ENCODE measurements at places on chromosomes 12 and 14. TPM values are rescaled to one million over a fixed set of nuclear protein-coding genes. Genes with fewer than 3 reads are reported as not detected.
A peak's percentile ranks its signal among the peaks of the same experiment; 100 is the strongest.

DNA sequence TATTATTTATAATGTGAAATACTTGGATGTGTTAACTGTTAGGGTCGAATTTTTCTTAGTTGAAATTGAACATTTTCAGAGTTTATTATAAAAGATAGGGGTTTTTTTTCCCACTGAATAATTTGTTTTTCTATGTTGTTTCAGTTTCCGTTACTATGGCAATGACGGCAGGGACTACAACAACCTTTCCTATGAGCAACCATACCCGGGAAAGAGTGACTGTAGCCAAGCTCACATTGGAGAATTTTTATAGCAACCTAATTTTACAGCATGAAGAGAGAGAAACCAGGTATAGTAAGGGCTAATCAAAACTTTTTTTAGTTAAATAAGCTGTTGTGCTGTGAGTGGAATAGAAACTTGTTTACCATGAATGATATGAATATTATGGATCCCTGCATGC, 35.1 kb upstream of the BMAL2 start:
- no peak overlapping the region for H3K27ac ChIP-seq
- no peaks in the 10 kb centered on the region for H3K27me3 ChIP-seq
- H3K4me1 ChIP-seq, result no peaks in the 10 kb centered on the region
- no peak overlapping the region for H3K4me3 ChIP-seq
- peaks cover 42% of the 10 kb centered on the region for H3K36me3 ChIP-seq
- DNase-seq, result no peak

GRCh38 chr12:26878661-26879119, 45.7 kb upstream of the ITPR2 start:
- no peak overlapping the region for H3K27ac ChIP-seq
- no peak overlapping the region for H3K4me3 ChIP-seq
- H3K27me3 ChIP-seq, result no peaks in the 10 kb centered on the region
- DNase-seq, result no peak

DNA sequence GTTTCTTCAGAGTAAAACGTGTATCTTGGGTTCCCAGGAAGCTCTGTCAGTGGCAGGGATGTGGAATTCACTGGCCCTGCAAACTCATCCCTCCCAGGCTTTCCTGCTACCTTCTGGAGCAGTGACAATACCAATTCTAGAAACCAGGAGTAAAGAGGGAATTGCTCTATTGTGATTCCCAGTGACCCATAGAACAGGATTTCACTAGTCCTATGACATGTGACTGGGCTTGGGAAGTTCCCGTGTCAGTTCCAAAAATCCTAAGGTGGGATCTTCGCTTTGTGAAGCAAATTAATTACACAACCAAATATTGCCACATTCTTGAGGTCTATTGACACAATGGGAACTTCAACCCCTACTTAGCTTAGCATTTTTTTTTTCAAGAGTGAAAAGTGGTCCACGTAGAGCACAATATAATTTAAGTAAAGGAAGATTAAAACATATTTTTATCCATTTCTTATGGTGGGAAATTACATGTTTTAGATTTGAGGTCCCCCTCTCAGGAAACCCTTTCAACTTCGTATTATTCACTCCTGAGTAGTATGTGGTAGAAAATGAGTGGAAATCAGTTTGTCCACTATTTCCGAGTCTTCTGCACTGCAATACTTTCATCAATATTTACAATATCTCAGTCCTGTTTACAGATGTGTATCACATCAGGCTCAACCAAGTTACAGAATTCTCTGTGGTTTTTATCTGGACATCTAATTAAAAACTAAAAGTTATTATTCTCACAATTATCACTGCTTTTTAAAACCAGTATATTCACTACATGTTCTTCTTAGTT, 88.9 kb upstream of the SOX5 start:
- no peaks in the 10 kb centered on the region for H3K27me3 ChIP-seq
- no peaks in the 10 kb centered on the region for H3K36me3 ChIP-seq
- no peak overlapping the region for H3K27ac ChIP-seq
- no peaks in the 10 kb centered on the region for H3K4me1 ChIP-seq
- no peak overlapping the region for H3K4me3 ChIP-seq

- H3K36me3 ChIP-seq, result no peaks in the 10 kb centered on the region
- peaks cover 76% of the 10 kb centered on the region for H3K4me1 ChIP-seq
- DNase-seq, result no peak
- H3K4me3 ChIP-seq, result no peak overlapping the region
- peak overlapping the region; percentile 94 for H3K27ac ChIP-seq
- no peaks in the 10 kb centered on the region for H3K27me3 ChIP-seq
These were observed 109.7 kb downstream of the SCARB1 start for GRCh38 chr12:124753993-124754392.

- DNase-seq, result no peak
- no peaks in the 10 kb centered on the region for H3K4me1 ChIP-seq
- H3K27me3 ChIP-seq, result no peaks in the 10 kb centered on the region
- no peak overlapping the region for H3K27ac ChIP-seq
These were observed 412.8 kb upstream of the MGAT4C start for GRCh38 chr12:86669010-86669409.

GRCh38 chr14:71220462-71220861, 313.2 kb downstream of the PCNX1 start:
- no peaks in the 10 kb centered on the region for H3K4me1 ChIP-seq
- H3K27ac ChIP-seq, result no peak overlapping the region
- no peaks in the 10 kb centered on the region for H3K27me3 ChIP-seq
- no peak for DNase-seq

- H3K27ac ChIP-seq, result no peak overlapping the region
- DNase-seq, result no peak
- H3K27me3 ChIP-seq, result no peaks in the 10 kb centered on the region
- H3K4me3 ChIP-seq, result no peak overlapping the region
These were observed 3.3 kb downstream of the UNG start for GRCh38 chr12:109100741-109101140.

DNA sequence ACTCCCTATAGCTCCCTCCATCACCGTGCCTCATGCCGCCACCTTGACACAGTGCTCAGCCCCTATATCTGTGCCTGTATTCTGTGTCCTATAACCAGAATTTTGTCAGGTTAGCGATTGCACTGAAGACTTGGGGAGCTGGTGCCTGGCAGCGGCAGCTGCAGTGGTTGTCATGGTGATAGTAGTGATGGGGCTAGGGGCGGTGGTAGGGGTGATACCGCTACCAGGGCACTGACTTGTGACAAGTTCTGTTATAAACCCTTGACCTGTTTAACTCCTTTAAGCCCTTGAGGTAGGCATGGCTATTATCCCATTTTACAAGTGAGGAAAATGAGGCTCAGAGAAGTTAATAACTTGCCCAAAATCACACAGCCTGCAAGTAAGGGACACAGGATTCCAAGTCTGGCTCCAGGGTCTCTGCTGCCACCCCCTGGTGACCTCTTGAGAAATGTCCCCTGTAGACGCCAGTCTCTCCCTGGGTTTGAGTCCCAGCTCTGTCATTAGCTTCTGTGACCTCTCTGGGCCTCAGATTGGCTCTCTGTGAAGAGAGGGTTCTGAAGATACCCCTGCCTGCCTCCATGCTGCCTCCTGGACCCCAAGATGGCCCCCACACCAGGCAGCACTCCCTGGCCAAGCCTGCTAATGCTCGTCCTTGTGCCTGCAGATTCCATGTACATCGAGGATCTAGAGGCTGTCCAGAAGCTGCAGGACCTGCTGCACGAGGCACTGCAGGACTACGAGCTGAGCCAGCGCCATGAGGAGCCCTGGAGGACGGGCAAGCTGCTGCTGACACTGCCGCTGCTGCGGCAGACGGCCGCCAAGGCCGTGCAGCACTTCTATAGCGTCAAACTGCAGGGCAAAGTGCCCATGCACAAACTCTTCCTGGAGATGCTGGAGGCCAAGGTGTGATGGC, 121.9 kb downstream of the ESRRB start:
- H3K4me1 ChIP-seq, result no peaks in the 10 kb centered on the region
- DNase-seq, result no peak
- H3K27ac ChIP-seq, result no peak overlapping the region
- no peak overlapping the region for H3K4me3 ChIP-seq
- H3K27me3 ChIP-seq, result no peaks in the 10 kb centered on the region

DNA sequence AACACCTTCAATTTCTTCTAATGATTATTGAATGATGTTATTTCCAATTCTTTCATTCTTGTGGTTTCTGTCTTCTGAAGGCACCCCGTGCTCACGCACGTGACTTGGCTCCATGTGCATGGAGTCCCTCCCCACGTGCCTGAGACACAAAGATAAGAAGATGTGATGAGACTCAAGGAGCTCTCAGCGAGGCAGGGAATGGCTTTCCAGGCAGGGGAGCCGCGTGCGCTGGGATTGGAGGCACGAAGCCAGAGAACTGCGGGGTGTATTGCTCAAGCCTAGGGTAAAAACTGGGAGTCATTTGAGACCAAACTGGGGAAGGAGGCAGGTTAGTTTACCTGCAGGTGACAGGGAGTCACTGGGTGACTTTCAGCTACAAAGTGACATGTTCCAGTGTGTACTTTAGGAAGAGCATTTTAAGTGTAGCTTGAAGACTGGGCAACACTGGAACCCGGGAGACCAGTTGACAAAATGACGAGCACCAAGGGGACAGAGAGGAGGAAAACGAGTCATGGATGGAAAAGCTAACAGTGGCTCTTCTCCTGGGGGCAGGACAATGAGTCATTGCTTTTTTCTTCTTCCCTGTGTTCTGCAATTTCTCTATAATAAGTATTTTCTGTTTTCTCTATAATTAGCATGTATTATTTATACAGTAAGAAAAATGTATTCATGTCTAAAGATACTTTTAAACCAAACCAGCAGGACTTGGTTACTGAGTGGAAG, 311.7 kb upstream of the FKBP4 start:
- DNase-seq, result no peak
- no peak overlapping the region for H3K4me3 ChIP-seq
- no peak overlapping the region for H3K27ac ChIP-seq
- no peaks in the 10 kb centered on the region for H3K27me3 ChIP-seq

PTPRB gene
- polyA plus RNA-seq, result not detected

Measured in CD14-positive monocyte (primary cell).